ENCODE measurements at places on chromosomes 7 and 10.
A peak's percentile ranks its signal among the peaks of the same experiment; 100 is the strongest.

GRCh38 chr10:13238271-13239077 lies 4.3 kb upstream of the UCMA start:
- DNase-seq: no peak

DNA sequence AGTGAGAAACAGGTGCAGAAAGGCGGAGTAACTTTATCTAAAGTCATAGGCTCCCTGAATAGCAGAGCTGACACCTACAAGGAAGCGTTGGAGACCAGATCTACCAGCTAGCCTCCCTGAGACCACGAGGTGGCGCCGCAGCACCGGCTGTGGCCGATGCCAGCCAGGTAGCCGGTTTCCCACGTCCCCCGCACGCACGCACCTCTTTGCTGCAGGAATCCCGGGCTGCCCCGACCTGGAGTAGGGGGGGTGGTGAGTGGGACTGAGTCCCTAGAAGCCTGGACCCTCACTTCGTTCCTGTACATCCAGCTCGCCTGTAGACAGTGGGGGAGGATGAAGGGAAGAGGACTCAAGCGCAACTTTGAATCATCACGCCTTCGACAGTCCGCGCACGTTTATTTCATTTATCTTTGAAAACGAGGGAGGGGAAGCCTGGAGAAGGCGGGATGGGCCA lies 3.7 kb downstream of the ELOVL3 start:
- peak; percentile 72 for DNase-seq

DNA sequence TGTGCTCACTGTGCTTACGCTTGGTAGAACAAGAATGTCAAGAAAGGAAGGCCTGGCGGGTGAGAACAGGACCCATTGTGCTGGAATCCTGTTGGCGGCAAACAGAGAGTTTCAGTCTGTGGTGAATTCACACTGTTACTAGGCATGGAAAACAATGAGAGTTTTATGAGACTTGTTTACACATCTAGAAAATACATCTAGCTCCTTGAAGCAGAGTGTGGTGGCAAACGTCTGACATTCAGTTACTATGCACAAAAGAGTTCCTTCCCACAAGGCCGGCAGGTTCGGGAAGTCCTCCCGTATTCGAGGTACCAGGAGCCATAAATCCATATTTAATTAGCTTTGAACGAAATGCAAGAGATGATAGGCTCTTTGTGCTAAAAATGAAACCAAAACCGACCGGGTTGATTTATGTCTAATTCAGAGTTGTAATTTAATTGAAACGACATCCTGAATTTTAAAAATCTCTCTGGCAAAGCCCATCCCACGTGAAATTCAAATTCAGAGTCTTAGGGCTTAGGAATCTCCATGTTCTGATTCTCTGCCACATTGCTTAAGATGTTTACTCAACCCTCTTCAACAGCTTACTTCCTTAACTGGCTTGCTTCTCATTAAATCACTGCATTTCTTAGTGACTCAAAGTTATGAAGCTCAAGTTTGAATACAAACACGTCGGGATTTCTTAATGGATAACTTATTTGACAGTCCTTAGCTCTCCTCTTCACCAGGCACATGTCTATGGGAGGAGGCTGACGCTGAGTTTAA lies 299.9 kb upstream of the PITRM1 start:
- DNase-seq: peak; percentile 91

- DNase-seq: no peak
These were observed 7.0 kb upstream of the ALDH18A1 start for GRCh38 chr10:95663496-95663895.

- no peak for DNase-seq
These were observed 338.5 kb upstream of the FOXK1 start for GRCh38 chr7:4343272-4344247.

- DNase-seq: peak; percentile 78
These were observed 205.8 kb upstream of the FRMD4A start for GRCh38 chr10:14536241-14537213.
